ENCODE measurements at places on chromosomes 11 and 22. TPM values are rescaled to one million over a fixed set of nuclear protein-coding genes. Genes with fewer than 3 reads are reported as not detected.

MED15 gene
- total RNA-seq: 17.2 TPM

SMC1B gene
- not detected for total RNA-seq

RASD2 gene
- 0.56 TPM for total RNA-seq

DKK3 gene
- total RNA-seq: 228 TPM

NAALAD2 gene
- not detected for total RNA-seq

APOL4 gene
- total RNA-seq: not detected

DNA sequence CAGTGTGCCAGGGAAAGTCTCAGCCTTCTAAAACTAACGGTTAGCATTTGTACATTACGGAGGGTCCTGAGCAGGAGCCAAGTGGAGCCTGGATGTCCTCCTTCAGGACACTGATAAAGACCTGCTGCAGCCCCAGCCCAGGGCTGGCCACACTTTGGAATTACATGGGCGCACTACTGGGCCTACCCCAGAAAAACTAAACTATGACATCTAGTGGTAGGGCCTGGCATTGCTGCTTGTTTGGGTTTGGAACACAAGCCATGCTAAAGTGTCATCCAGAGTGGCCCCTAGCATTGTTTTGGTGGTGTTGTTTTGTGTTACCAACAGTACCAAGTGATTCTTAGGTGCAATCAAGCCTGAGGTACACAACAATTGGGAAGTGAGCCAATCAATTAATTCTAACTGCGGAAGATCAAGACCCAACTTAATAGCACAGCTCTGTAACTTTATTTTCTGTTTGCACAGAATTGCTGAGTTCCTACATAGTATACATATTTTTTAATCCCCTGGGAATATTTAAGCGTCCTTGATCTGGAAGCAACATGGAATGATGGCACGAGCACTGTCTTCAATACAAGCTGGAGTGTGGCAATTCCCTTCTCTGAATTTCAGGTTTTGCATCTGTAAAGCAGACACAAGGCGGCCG, 340.7 kb downstream of the LARGE1 start:
- peak; percentile 31 for DNase-seq

GRCh38 chr11:130826572-130826971, 89.7 kb downstream of the SNX19 start:
- DNase-seq: no peak

GRCh38 chr11:83847467-83848034, 561.4 kb upstream of the CCDC90B start:
- no peak for DNase-seq

DNA sequence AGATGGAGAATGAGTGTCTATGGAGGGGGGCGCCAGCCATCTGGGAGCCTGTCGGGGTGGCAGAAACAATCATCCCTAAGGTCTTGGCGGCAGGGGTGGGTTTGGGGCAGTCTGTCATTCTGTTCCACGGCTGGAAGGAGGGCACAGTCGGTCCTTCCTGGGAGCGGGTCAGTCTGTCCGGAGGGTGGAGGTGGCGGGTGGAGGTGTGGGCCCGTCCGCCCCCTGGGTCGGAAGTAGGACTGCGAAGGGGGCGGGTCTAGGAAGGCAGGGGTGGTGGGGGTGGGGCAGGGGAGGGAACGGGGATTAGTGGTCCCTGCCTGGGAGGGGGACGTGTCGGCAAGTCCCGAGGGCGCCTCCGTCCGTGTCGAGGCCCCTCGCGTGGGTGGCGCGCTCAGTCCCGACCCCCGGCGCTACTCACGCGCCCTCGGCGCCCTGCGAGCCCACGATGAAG, 461 bp downstream of the TBC1D10A start:
- no peak for DNase-seq

DNA sequence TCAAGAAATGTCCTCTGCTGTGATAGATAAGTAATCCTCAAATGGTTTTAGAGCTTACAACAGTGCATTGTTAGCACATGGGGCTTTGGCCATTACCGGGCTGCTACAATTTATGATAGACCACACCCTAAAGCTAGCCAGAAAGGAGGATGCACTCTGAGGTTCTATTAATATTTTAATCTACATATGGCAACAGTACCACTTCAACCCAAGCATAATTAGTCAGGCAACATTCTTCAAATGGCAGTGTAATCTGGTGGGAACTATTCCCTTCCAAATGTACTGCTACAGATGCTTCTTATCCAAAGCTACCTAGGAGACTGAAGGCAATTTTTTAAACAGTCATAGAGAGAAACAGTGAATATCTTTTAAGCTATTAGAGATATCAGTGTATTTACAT, 697.6 kb downstream of the KCNA4 start:
- DNase-seq: peak; percentile 28

- peak; percentile 20 for DNase-seq
These were observed 5.0 kb upstream of the ANO1 start for GRCh38 chr11:70072861-70073755.

DNA sequence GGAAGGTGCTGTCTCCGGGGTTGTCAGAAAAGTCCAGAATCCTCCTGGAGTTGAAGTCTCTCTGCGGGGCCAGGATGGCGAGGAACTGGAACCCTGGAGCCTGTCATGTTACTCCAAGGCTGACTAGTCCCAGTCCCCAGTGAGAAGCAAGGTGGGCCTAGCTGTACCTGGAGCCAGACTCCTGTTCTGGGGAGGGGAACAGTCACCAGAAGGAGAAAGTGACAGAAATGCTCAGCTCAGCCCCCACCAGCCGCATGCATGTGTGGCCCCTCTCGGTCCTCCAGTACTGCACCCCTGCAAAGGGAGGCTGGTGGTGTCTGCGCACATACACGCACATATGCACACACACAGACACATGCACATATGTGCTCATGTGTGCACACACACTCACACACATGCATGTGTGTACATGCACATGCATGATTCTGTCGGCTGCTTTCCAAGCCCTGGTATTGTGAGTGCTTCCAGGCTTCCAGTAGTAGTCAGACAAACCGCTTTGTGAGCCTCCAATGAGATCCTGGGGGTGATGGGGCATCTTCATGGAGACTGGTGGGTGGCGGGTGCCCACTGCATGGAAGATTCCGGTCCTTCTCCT, 54.3 kb downstream of the RTL6 start:
- no peak for DNase-seq

DNA sequence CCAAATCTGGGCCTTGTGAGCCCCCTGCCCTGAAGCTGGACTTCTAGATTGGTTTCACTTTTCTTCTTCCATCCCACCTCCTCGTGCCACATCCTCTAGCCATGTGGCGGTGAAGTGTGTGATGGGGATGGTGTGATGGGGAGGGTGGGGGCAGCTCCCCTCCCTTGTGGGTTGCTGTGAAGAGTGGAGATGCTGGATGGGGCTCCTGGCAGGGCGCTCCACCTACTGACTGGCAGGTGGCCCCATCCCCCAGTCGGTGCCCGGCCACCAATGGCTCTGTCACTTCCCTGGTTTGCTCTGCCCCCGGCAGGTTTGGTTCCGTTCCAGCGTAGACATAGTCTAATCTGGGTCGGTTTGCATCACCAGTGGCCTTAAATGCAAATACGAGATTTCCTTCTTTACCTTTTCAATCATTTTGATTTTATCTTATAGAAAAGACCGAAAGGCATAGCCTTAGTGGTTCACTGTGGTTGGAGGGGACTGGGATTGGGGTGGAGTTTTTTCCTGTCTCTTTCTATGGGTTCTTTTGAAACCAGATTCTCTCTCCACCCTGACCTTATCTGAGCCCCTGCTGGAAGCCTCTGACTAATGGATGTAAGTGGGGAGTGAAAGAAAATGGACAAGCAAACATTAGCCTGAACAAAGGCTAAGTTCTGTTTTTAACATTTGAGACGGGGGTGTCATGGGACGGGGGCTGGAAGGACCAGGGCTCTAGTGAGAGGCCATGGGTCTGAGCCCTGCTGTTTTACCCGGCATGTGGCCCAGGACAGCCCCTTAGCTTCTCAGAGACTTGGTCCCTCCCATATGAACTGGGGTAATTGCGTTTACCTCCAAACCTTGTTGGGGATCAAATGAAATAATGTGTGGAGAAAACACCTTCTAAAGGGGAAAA, 149.3 kb downstream of the CACNA1I start:
- no peak for DNase-seq

GRCh38 chr22:35995772-35996171, 32.9 kb downstream of the RBFOX2 start:
- DNase-seq: peak; percentile 89

DNA sequence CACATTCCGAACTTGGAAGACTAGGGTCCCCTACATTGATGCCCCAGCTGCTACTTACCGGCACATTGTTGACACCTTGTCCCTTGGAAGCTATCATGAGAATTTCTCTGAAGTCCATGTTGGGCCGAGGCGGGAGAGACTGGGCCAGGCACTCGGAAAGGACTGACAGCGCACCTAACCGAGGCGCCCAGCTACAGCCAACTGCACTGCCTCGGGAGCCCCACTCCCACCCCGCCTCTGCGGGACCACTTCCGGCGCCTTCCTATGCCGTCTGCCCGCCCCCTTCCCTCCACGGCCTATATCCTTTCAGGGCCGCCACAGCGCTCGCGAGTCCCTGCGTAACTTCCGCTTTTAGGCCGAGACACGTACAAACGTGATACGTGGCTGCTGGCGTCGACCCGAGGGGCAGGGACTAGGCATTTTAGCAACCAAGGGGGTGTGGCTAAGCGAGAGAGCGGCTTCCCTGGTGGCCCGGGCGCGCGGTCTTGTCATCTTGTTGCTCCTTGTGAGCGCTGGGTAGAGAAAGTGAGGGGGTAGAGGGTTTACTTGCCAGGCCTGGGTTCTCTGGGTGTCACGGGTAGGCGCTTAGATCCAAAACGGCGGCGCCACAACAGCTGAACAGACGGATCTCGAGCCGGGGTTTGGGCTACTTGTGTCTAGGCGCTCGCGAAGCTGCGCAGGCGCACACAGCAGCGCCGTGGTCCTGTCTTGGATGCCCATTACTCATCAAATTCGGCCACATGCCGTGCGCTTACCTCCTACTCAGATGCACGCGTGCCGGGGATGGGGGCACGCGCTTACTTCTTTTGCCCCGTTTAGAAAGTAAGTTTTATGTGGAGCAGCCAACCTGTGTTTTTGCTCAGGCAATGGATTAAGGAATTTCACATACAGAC, at the start of gene SPTY2D1:
Gene SPTY2D1, minus strand, starts transcription at position 203 of the 893 bp plus-strand sequence. Its CDS starts 85 bp downstream, at position 118.
- peak; percentile 97 for DNase-seq
